ENCODE measurements at places on chromosomes 16 and 17.

DNA sequence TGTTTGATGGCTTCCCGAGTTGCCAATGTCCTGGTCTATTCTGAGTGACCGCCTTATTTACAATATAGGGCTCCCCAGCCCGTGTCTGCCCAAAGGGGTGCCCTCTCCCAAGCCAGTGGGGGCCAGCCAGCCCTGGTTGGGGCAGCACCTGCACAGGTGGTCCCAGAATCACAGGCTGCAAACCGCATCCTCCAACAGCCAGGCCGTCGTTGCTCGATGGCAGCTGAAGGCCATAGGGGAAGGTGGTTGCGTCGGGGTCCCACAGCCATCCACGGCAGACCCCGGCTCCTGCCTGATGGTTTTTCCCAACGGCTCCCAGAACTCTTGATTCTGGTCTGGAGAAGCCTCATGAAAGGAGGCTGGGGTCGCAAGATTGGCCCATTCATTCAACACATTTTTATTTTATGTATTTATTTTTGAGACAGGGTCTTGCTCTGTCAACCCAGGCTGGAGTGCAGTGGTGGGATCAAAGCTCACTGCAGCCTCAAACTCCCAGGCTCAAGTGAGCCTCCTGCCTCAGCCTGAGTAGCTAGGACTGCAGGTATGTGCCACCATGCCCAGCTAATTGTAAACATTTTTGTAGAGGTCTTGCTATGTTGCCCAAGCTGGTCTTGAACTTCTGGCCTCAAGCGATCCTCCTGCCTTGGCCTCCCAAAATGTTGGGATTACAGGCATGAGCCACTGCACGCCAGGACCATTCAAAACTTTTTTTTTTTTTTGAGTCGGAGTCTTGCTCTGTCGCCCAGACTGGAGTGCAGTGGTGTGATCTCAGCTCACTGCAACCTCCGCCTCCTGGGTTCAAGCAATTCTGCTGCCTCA lies 79.0 kb upstream of the TOB1 start:
- no peak for ATAC-seq

- ATAC-seq, result no peak
Measured at GRCh38 chr17:38599398-38599856, 6.3 kb downstream of the SRCIN1 start.

DNA sequence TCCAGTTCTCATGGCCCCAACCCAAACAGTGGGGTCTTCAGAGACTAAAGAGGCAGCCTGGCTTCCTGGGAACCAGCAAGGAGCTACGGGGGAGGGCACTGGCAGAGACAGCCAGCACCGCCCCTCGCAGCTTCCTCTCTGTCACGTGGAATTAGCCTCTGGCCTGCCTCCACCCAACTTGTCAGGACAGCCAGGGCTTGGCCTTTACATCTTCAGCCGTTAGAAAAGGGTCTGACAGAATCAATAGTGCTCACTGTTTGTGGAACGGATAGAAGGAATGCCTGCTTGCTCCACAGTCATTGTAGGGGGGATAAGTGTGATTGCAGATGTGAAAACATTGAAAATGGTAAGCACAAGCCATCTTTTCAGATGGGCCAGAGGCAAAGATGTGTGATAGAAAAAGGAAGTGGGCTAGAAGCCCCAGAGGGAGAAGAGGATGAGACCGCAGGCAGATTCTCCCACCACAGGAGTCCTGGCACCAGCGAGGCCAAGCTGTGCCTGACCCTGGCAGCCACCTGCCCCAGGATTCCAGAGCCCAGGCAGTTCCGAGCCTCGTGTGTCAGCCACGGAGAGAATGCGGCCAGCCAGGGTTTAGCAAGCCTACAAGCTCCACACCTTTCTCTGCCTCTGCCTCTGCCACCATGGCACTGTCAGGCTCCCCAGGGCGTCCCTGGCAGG lies 18.6 kb downstream of the GRIN2C start:
- peak; percentile 40 for ATAC-seq

DNA sequence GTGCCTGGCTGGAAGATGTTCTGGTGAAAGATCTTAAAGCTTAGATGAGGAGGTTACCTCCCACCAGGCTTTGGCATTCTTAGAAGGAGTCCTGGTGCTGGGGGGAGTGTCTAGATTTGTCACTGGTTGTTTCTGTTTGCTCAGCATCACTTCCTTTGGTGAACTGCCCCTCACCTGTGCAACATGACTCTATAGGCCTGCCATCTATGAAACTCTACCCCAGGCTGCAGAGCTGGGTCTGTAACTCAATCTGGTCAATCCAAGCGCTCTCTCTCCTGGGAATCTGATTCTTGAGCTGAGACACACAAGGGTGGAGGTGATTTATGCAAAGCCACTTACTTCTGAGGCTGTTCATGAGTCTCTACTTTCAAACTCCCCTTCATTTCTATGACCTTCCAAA lies 399.4 kb downstream of the NPIPA7 start:
- no peak for ATAC-seq

- no peak for ATAC-seq
Measured at GRCh38 chr16:48511716-48512115, 98.3 kb downstream of the N4BP1 start.

DNA sequence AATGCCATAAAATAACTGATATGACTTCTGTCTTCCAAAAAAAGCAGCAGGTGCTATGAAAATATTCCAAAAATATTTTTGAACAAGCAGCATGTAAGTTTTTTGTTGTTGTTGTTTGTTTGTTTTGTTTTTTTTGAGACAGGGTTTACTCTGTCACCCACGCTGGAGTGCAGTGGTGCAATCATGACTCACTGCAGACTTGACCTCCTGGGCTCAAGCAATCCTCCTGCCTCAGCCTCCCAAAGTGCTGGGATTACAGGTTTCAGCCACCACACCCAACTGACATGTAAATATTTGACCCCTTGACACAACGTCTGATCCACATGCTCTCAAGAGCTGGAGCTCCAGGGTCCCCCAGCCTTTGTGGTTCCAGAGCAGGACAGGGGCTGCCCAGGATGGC lies 98.4 kb downstream of the LITAF start:
- no peak for ATAC-seq

- no peak for ATAC-seq
Measured at GRCh38 chr16:9499941-9500593, 408.6 kb downstream of the HAPSTR1 start.

DNA sequence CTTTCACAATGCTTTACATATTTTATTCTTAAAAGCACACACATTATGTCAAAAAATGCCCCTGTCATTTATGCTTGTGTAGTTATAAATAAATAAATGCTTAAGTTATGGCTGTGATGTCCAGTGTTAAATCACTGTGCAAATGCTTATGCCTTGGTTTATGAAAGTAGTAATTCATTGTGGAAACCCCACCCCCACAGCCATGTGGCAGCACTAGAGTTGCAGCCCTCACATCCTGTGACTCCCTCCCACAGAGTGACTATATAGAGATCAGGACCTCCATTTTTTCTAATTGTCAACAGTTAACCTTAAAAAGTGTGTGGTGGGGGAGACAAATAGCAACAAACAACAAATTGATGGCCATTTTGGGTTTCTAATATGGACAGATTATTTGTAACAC lies 2.4 kb downstream of the SKAP1 start:
- ATAC-seq, result peak; percentile 88

DNA sequence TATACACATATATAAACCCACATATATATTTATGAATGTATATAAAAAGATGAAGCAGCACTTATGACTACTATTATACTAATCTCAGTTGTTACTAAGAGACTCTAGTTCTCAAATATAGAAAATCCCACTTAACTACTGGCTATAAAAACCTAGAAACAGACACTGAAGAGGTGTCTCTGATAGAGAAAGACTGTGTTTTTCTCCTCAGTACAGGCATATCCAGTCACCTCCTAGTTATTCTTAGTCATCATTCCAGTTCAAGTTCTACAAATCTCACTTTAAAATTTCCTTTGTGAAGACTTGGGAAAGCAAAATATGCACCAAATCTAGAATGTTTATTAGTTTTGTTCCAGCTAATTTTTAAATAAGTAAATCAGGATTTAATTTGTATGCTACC lies 93.9 kb downstream of the STH start:
- no peak for ATAC-seq

Data from motor neuron (in vitro differentiated cells).